ENCODE measurements at places on chromosomes 16 and 17. TPM values are rescaled to one million over a fixed set of nuclear protein-coding genes. Genes with fewer than 3 reads are reported as not detected.
A peak's percentile ranks its signal among the peaks of the same experiment; 100 is the strongest.

PDE6G gene
- total RNA-seq = 0.63 TPM

GRCh38 chr16:14399378-14400284 is 230.4 kb downstream of the PARN start:
- peak; percentile 78 for DNase-seq

DNA sequence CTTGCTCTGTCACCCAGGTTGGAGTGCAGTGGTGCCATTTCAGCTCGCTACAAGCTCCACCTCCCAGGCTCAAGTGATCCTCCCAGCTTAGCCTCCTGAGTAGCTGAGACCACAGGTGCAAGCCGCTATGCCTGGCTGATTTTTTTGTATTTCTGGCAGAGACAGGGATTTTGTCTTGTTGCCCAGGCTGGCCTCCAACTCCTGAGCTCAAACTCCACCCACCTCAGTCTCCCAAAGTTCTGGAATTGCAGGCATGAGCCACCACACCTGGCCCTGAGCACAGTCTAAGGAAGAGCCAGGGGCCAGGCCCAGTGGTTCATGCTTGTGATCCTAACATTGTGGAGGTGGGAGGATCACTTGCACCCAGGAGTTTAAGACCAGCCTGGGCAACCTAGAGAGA is 21.8 kb upstream of the BCO1 start:
- no peak for DNase-seq

MYCBPAP gene
- 1.7 TPM for total RNA-seq

DNA sequence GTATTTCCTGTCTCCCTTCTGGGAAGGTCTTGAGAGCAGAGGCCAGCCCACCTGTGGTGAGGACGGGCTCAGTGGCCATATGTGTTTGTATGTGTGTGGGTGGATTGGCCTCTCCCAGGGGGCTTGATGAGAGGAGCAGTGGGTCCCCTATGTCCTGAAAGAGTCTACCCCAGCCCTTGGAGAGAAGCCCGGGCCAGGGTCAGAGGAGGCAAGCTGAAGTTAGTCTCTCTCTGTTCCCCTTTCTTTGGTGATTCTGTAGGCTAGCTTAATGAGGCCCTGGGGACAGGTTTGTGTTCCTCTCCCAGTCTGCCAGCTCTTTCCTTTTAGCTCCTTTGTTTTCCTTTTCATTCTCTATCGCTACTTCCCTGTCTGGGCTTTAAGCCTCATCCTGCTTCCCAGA is 23.8 kb upstream of the NFATC3 start:
- DNase-seq = no peak

DNA sequence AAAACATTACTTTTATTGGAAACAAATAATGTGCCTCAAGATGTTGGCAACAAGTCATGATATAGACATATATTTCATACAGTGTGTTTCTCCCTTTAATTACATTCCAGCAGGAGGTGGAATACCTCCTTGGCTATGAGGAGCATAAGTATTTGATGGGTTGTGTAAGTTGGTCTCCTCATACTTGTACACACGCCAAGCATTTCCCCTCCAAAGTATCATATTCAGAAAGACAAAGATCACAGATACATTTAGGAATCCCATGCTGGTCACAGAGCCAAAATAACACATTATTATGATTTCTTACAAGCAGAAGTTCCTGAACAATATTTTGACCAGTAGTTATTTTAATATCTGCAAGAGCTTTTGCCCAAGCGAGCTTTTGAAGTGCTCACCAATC is 57.8 kb downstream of the WSB1 start:
- peak; percentile 57 for DNase-seq

GRCh38 chr17:57605675-57606105 is 139.4 kb downstream of the CCDC182 start:
- peak; percentile 51 for DNase-seq

Data from fibroblast of the aortic adventitia (primary cell).